Thyroid gland (tissue), 4 donors: ENCODE measurements at places on chromosomes 5 and 9. TPM values are rescaled to one million over a fixed set of nuclear protein-coding genes. Genes with fewer than 3 reads are reported as not detected.

SGCD gene
- total RNA-seq, result 8.8 TPM

NUTM2F gene
- total RNA-seq, result not detected

- DNase-seq, result no peak
- H3K27me3 ChIP-seq, result no peaks in the 10 kb centered on the region
- no peak overlapping the region for H3K4me3 ChIP-seq
- no peaks in the 10 kb centered on the region for H3K4me1 ChIP-seq
- no peak overlapping the region for H3K27ac ChIP-seq
- no peaks in the 10 kb centered on the region for H3K36me3 ChIP-seq
Observed at GRCh38 chr5:27810458-27810857, 772.1 kb upstream of the CDH9 start.

DNA sequence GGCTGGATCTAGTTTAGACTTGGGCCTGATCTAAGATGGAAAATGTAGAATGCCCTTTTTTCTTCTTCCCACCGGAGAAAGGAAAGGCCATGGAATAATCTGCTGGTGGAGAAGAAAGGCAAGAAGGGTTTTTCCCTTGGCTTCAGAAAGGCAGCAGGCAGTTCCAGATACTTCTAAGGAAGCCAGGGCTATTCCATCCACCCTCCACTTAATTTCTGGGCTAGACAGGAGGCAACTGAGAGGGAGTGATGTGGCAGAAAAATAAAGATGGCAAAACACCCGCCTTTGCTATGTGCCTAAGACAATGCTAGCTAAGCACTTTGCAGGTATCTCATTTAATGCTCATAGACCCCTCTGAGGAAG is 9.9 kb downstream of the MYOZ3 start:
- no peak overlapping the region for H3K27ac ChIP-seq
- peaks cover 11% of the 10 kb centered on the region for H3K27me3 ChIP-seq
- H3K4me3 ChIP-seq, result no peak overlapping the region

DNA sequence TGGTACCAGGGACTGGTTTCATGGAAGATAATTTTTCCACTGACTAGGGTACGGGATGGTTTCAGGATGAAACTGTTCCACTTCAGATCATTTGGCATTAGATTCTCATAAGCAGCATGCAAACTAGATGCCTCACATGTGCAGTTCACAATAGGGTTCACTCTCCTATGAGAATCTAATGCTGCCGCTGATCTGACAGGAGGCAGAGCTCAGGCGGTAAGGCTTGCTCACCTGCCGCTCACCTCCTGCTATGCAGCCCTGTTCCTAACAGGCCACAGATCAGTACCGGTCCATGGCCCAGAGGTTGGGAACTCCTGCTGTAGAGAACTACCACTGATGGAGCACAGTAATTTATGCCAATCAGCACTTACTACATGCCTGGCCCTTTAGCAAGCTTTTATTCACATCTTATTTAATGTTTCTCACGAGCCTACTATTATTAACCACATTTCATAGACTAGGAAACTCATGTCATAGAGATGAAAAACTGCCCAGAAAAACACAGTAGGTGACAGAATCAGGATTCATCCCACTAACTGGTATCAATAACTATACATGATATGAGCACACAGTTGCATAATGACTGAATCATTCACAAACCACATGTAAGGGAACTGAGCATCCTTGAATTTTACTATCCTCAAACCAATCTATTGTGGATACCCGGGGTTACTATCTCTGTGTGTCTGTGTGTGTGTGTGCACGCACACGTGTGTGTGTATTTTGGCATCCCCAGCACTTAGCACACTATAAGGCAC is 46.5 kb downstream of the SVEP1 start:
- H3K4me1 ChIP-seq, result no peaks in the 10 kb centered on the region
- H3K27ac ChIP-seq, result no peak overlapping the region
- H3K36me3 ChIP-seq, result no peaks in the 10 kb centered on the region
- no peak for DNase-seq
- H3K4me3 ChIP-seq, result no peak overlapping the region

- no peak overlapping the region for H3K4me3 ChIP-seq
- no peak for DNase-seq
- H3K4me1 ChIP-seq, result no peaks in the 10 kb centered on the region
- H3K27me3 ChIP-seq, result no peaks in the 10 kb centered on the region
- H3K36me3 ChIP-seq, result no peaks in the 10 kb centered on the region
- H3K27ac ChIP-seq, result no peak overlapping the region
Observed at GRCh38 chr9:6024035-6024554, 8.7 kb upstream of the RANBP6 start.

DNA sequence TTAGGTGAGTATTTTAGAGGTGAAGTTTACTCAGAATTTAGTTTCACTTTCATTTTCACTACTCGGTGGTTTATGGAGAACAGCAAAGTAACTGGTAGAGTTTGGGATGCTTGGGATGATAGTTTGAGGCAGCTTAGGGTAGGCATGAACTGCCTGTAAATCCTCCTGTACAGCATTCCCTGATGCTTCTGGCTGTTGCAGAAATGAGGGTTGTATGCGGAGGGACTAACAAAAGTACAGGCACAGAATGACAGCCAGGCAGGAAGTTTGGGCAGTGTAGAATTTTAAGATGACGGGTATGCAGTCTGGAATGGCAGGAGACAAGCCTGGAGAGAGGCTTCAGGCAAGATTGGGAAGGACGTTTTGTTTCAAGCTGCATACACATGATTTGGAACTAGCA is 48.0 kb upstream of the FAM120AOS start:
- no peaks in the 10 kb centered on the region for H3K27me3 ChIP-seq
- peaks cover 14% of the 10 kb centered on the region for H3K36me3 ChIP-seq
- no peak for DNase-seq
- peak overlapping the region; percentile 72 for H3K27ac ChIP-seq
- H3K4me3 ChIP-seq, result no peak overlapping the region
- H3K4me1 ChIP-seq, result peaks cover 18% of the 10 kb centered on the region

DNA sequence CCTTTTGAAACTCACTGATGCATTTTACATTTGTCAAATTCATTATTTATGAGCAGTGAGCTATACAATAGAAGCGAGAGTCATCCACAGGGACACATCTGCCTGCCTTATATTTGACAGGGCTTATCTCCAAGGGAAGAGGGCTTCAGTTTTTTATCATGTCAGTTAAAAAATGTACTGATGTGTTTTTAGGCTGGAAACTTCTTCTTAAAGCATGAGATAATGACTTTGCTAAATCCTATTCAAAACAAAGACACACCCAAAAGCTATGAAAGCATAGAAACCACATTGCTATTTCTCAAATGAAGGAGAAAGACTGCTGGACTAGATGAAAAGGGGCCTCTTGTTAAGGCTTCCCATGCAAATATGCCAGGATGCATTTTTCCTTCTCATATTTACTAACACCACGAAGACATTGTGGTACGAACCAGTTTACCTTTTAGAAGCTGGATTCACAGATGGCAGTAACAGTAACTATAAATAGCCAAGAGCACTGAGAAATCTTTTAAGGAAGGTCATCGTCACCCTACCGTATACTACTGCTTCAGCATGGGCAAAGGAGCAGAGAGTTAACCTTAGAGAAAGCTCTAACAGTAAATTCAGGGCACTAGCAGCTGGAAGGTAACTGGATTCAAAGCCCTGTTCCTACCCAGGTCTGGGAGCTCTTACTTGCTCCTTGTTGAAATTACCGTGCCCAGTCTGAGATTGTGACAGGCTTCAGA is 86.3 kb upstream of the IFNK start:
- no peaks in the 10 kb centered on the region for H3K36me3 ChIP-seq
- peaks cover 48% of the 10 kb centered on the region for H3K4me1 ChIP-seq
- no peaks in the 10 kb centered on the region for H3K27me3 ChIP-seq
- H3K4me3 ChIP-seq, result no peak overlapping the region

GRCh38 chr9:91786132-91786896 is 163.7 kb downstream of the ROR2 start:
- peaks cover 3% of the 10 kb centered on the region for H3K4me1 ChIP-seq
- DNase-seq, result no peak
- H3K27me3 ChIP-seq, result no peaks in the 10 kb centered on the region
- no peak overlapping the region for H3K4me3 ChIP-seq

- H3K36me3 ChIP-seq, result no peaks in the 10 kb centered on the region
- no peak overlapping the region for H3K27ac ChIP-seq
- no peak for DNase-seq
- H3K27me3 ChIP-seq, result no peaks in the 10 kb centered on the region
- peaks cover 21% of the 10 kb centered on the region for H3K4me1 ChIP-seq
Observed at GRCh38 chr5:172760959-172761358, 10.0 kb downstream of the DUSP1 start.

GRCh38 chr9:86262492-86262891 is 3.0 kb upstream of the C9orf153 start:
- no peak overlapping the region for H3K4me3 ChIP-seq
- no peak for DNase-seq
- H3K27me3 ChIP-seq, result no peaks in the 10 kb centered on the region
- H3K4me1 ChIP-seq, result no peaks in the 10 kb centered on the region

- no peak for DNase-seq
- H3K4me3 ChIP-seq, result no peak overlapping the region
- no peak overlapping the region for H3K27ac ChIP-seq
Observed at GRCh38 chr9:29773676-29774075, 2200.4 kb upstream of the C9orf72 start.

DNA sequence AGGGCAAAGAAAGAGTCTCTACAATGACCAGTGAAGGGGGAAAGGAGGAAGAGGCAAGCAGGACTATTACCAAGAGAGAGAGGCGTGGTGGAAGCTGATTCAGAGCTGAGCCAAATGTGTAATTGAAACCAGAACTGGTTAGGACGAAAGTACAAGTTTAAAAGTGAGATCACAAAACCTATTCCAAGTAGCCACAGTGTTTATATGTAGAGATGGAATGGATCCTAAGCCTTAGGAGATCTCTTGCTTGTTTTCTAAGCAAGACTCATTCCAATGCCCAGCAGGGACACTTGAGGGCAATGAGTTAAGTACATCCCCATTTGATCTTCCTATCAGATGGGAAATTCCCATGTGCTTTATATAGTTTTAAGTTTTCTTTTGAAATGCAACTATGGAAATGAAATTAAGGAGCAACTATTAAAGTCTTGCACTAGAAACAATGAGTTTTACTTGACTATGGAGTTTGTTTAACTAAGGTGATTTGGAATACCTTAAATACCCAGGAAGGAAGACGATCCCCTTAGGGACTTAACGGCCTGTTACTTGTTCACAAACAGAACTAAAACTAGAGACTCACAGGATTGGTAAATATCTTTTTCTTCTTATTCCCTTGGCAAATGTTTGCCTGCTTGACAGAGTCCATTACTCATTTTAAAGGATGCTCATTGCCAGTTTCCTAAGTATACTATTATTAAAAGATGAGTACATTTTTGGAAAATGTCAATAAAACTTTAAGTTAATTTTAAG is 51.1 kb upstream of the SNX2 start:
- H3K27ac ChIP-seq, result no peak overlapping the region
- peaks cover 8% of the 10 kb centered on the region for H3K4me1 ChIP-seq
- no peak for DNase-seq
- H3K4me3 ChIP-seq, result no peak overlapping the region
- no peaks in the 10 kb centered on the region for H3K27me3 ChIP-seq
- H3K36me3 ChIP-seq, result no peaks in the 10 kb centered on the region

DNA sequence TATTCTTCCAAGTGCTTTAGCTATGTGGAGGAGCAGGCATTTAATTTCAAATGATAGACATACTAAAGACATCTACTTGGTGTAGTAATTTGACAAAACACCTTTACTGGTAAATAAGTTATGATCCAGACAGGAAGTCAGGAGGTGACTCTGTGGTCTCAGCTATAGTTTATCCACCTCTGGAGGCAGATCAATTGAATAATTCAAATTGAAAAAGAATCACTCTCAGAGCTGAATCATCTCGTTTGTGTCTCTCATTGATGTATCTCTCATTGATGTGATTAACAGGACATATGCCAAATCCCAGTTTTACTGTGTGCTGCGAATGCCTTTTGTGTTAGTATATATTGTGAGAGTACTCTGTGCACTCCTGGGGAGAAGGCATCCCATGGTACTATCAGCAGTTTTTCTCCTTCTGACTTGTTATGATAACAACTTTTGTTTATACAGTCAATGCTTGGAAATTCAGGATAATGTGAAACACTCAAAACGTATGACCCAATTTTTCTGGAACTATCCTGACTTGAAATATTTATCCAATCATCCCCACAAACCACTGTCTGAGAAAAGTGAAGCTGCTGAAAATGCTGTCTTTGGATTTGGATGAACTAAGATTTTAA is 48.5 kb upstream of the DAB2 start:
- no peak overlapping the region for H3K27ac ChIP-seq
- no peaks in the 10 kb centered on the region for H3K27me3 ChIP-seq
- H3K36me3 ChIP-seq, result no peaks in the 10 kb centered on the region
- H3K4me3 ChIP-seq, result no peak overlapping the region
- no peaks in the 10 kb centered on the region for H3K4me1 ChIP-seq

DNA sequence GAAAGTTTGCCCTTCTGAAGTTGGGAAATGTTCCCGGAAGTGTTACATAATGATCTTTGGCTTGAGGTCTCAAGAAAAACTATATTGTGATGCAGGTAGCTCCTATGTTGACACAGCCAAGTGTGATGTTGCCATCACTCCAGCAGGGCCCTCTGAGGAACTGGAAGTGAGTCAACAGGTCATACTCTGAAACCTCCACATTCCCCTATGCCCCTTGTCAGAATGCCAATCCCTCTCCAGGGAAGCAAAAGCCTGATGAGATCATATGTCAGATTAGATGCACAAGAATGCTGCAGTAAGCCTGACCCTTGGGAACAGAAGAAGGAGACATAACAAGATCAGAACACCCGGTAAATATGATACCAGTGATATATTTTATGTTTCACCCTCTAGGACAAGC is 66.8 kb upstream of the ITGA2 start:
- no peaks in the 10 kb centered on the region for H3K27me3 ChIP-seq
- H3K36me3 ChIP-seq, result peaks cover 8% of the 10 kb centered on the region
- H3K27ac ChIP-seq, result no peak overlapping the region
- DNase-seq, result no peak
- H3K4me3 ChIP-seq, result no peak overlapping the region
- no peaks in the 10 kb centered on the region for H3K4me1 ChIP-seq

NELFB gene
- total RNA-seq, result 39.1 TPM

DNA sequence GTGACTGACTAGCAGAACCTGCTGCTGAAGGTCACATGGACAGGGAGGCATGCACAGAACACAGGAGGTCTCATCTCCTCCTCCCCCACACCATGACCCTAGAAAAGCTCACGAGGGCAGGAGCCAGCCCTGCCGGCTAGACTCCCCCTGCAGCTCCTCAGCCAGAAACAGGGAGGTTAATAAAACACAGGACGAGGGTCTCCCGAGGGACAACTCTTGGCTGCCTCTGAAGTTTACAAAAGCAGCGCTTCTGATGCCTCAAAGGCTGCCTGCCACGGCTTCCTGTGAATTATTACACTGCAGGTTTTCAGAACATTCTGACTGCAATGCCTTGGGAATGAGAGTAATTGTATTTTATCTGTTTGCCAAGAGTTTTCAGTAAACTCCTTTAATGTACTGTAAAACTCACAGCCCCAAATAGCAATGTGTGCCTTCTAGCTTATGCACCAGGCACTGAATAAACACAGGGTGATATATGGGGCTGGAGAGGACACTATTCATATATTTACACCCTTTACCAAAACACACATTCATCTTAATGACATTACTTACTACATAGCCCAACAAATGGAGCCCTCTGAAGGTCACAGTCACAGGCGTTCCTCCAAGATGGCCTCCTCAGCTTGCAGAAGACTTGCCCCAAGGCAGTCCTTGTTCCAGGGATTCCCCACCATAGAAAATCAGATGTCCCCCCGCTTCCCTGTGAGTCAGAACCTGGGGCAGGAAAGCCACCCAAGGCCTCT is 83.7 kb downstream of the C5orf15 start:
- no peak overlapping the region for H3K4me3 ChIP-seq
- H3K27me3 ChIP-seq, result no peaks in the 10 kb centered on the region
- no peaks in the 10 kb centered on the region for H3K4me1 ChIP-seq
- no peaks in the 10 kb centered on the region for H3K36me3 ChIP-seq
- no peak overlapping the region for H3K27ac ChIP-seq

FRMD3 gene
- 17.4 TPM for total RNA-seq

KIF27 gene
- 17.6 TPM for total RNA-seq

MOB3B gene
- 9.8 TPM for total RNA-seq

ABLIM3 gene
- 10.5 TPM for total RNA-seq
